ENCODE measurements at places on chromosomes 4 and X.

- DNase-seq, result no peak
Observed at GRCh38 chrX:150767475-150768131, 74.4 kb downstream of the MTMR1 start.

DNA sequence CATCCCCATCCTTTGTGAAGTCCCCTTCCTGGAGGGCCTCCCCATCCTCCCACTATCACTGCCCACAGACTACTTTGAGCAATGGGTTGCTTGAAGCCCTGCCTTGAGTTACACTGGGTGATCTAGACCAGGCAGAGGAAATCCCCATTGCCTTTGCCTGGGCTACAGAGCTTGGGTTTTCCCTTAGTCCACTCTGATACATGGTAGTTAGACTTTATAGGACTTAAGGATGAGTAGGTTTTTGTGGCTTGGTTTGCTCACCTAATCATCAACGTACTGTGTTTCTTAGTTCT is 56.6 kb downstream of the TMEM131L start:
- no peak for DNase-seq

GRCh38 chr4:25368315-25368714 is 8.7 kb upstream of the ANAPC4 start:
- no peak for DNase-seq

DNA sequence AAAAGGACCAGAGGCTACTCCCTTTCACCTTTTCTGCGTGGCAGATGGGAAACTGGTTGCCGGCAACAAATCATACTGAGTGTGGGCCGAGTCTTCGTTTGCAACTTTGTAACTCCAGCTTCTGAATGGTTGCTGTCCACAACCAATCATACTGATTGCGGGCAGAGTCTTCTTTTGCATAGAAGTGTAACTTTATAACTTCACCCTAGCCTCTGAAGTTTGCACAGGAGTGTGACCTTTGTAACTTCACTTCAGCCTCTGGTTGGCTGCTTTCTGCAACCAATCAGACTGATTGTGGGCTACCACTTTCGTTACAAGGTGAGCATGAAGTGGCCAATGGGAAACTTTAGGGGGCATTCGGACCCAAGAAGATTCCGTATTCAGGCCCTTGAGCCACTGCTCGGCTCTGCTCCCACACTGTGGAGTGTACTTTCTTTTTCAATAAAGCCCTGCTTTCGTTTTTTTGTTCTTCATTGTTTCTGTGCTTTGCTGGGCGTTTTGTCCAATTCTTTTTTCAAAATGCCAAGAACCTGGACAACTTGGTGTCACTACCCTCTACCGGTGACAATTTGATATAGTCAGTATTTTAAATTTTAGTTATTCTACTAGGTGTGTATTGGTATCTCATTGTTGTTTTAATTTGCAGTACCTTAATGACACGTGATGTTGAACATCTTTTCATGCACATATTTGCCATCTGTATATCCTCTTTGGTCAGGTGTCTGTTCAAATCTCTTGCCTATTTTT is 9.0 kb upstream of the PAGE5 start:
- no peak for DNase-seq

DNA sequence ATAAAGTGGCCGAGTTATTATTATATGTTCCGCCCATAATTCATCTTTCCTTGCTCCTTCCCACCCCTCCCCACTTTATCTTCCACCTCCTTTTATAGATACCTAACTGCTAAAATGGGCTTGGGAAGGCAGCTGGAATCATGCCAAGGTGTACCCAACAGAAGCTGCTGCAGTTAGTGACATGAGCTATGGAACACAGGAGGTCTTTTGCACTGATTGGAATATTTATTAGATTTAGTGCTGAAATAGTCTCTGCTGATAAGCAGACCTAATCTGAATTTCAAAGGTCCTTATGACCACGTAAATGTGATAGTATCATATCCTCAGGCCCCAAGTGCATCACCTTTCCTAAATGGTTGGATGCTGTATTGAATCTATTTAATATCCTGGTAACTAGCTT is 64.9 kb downstream of the HMGB2 start:
- DNase-seq, result no peak

- DNase-seq, result no peak
Observed at GRCh38 chr4:152462695-152463094, 73.2 kb downstream of the FBXW7 start.

DNA sequence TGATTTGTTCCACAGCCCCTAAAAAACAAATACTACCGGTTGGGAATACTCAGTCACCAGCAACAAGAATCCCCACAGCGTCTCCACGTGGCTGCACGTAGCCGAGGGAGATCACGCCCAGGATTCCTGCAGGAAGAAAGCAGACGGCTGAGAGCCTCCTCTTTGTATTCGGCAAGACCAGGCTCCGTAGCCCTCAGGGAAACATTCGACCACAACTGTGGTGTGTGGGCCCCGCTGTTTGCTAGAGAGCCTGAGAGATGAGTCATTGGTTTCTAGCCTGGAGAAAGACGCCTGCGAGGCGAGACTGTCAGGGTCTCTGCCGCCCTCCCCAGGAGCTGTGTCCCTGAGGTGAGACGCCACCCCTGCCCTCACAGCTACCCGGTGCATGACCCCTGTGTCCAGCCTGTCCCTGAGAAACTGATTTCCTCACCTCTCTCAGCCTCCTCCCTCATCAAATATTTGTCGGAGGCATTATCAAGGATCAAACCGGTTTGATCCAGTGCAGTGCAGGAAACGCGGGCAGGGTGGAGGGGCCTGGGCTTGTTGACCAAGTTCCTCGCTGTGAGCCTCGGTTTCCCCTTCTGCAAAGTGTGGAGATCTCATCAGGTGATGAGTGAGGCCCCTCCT is 4.7 kb upstream of the S100P start:
- peak; percentile 40 for DNase-seq

GRCh38 chr4:122898370-122899150 is 23.8 kb downstream of the NUDT6 start:
- no peak for DNase-seq

DNA sequence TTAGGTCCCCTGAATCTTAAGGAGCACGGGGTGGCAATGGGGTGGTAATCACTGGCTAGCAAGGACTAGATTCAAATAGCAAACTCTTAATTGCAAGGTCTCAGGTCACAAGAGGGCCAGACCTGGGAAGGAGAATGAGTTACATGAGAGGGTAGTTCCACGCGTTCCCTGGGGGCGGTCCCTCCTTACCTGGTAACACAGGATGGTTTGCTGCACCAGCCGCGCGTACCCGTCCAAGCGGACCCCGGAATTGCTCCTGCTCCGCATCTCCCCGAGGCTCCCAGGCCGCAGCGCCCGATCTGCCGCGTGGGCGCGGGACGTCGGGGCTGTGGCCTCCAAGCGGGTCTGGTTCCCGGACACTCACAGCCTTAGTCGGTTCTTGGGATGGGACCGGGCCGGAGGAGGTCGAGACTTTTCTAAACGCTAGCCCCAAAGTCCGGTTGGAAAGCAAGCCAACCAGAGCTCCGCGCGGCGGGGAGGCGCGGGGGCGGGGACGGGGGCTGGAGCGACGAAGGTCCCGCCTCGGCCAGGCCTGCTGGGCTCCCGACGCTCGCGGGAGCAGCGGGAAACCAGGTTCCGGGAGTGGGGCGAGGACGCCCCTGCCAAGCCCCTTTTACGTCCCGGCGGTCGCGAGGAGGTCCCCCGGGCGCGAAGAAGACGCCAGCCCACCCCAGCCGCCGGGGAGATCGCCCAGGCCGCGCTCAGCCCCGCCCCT is at the start of gene PHKA2:
TSS of gene PHKA2 (minus strand) at position 449 of the 715 bp plus-strand sequence. CDS start at position 267, 182 bp downstream.
- no peak for DNase-seq

DNA sequence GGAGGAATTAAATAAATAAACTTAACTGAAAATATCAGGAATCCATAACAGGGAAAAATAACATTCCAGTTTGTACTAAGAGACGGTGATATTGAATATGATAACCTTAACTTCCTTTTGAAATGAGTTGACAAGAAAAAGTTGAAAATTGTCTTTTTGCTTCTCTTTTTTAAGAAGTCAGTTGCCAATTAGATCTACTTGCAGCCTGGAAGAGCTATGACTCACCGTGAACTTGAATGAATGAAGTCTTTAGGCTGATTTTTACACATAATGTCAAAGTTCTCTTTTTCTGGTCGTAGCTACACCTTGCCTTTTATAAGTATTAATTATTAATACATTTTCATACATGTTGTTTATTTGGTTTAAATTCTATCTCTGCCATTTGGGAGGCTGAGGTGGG is 94.4 kb upstream of the HPGD start:
- DNase-seq, result no peak

DNA sequence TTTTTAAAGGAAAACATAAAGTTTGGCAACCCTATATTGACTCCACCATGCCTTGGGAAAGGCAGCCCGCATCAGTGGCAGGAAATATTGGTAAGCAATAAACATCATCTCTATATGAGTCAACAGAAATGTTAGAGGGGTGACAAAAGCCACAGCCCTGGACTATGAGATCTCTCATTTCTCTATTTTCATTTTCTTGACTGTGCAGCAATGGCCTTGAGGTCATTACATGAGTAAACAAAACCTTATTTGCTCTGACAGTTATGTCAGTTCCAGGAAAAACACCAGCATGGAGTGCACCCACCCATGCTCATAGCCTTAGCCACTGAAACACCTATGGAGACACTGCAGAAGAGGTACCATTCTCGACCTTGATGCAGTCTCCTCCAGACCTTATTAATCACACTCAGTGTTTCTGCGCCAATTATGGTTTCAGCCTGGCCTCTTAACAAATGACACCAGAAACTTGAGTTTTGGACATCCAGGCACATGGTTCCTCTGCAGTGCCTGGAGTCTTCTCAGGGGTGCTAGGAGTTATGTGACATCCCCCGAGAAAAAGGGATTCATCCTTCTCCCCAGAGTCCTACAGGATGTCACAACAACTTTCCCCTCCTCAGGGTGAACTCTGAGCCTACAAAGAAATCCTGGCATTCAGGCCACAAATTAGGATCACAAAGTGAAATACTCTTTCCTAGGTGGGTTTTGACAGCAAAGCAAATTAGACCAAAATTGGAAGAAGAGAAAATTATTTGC is 16.0 kb upstream of the HPGD start:
- no peak for DNase-seq

DNA sequence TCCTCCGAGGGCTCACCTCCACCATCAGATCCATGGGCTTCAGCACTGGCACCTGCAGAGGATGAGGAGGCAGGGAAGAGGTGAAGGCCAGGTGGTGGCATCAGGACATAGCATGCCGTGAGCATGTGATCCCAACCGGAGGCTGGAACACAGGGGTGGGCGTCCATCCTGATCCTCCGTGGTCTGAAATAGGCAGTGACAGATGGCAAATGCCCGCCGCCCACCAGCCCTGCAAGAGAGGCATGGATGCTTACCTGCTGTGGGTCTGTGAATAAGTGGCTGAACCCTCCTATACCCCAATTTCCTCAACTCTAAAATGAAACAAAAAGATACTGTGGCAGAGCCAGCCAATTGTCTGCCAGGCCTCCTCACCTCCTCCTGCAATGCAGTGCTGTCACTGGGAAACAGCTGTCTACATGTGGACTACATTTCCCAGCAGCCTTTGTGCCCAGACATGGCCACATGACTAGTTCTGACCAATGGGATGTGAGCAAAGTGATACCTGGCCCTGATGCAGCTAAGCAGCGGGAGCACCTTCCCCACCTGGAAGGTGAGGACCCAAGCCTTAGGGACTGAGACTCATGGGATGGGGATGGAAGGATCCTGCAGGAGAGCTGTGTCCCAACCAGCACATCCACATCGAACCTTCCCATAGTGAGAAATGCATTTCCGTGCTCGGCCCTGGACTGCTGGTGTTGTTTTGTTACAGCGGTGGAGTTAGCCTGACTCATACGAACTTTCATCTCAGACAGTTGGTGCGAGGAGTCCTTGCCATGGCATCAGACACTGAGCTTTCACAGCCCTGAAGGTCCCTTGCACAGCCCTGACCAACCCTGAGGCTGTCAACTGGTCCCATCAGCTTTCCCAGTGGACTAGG is 99.5 kb downstream of the PPP2R2C start:
- no peak for DNase-seq

DNA sequence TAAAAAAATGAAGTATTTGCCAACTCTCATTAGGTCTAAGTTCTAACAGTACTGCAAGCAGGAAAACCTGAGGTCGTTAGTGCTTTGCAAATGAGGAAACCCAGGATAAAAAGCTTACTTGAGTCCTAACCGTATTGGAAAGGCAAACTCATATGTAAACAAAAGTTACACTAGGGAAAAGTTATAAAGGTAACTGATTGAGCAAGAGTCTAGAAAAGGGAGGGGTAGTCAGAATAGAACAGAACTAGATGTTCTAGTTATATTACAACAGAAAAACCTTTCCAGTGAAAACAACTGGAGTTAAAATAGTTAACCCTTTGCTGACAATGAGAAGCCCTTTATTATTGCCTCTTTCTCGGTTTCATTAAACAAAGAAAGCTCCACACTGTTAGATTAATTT is 66.4 kb upstream of the MAOA start:
- no peak for DNase-seq

GRCh38 chr4:2273657-2274319 is 11.9 kb upstream of the MXD4 start:
- DNase-seq, result no peak

DNA sequence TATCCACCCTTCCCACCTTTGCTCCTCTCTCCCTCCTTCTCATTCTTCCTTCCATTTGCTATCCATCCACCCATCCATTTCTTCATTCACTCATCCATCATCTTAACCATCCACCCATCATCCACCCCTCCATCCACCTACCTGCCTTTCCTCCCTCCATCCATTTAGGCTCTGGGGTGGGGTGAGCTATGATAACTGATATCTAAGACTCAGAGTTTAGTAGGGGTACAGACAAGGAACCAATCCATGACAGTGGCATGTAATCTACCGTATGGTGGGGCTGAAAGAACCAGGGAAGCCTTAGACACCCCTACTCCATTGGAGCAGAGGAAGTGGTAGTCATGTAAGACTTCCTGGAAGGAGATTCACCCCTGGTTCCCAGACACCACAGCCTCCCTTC is 23.2 kb downstream of the PSAPL1 start:
- DNase-seq, result no peak
